Stimulated activated CD4-positive, alpha-beta T cell treated with anti-CD3 and anti-CD28 coated beads, Interleukin-12 subunit alpha, Interleukin-12 subunit beta, amount 100 ng/mL, for 24 hours (primary cell): ENCODE measurements at places on chromosomes 12 and 14.

DNA sequence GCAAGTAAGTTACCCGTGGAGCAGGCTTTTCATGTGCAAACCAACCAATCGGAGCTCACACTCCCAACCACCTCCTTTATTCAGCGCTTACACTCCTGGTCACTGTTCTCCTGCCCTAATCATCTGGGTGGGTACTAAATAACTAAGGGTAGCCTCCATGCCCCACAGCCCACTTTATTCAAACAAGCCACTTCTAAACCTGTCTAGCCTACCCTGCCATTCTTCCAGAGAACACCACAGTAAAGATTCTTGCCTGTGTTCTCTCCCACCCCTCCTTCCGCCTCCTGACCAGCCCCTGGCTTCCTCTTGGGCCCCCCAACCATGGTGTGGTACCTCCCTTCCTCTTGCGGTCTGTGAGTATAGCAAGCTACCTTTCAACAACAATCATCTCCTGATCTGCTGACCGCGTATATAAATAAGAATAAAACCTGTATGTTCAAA lies 581.9 kb downstream of the VRK1 start:
- no peak for DNase-seq

DNA sequence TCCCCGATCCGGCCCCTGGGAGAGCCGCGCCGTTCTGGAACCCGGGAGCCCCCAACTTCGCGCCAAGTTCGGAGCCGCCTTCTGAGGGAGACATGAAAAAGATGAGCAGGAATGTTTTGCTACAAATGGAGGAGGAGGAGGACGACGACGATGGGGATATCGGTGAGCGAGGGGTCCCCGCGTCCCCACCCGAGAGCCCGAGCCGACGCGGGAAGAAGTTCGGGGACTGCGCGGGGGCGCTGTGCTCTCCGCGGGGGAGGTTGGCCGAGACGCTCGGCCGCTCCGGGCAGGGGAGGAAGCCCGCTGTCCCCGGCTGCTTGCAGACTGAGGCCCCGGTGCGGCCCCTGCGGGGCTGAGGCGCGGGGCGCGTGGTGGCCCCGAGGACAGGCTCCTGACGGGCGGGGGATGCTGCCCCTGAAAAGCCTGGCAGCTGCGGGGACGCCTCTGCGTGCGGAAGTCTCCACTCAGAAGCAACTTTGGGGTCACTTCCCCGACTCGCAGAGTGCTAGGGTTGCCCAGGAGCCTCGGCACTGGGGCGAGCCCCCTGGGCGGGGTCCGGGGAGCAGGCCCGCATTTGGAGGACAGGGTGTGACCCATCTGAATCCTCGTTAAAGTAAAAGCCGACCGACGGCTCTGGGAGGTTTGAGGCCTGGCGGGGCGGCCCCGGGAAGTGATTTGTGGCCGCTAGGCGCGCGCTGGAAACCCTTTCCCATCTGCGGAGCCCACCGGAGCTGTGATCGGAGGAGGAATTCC lies 511 bp downstream of the ANO6 start:
- DNase-seq = peak; percentile 16

GRCh38 chr12:96083020-96083719 lies 47.8 kb upstream of the LTA4H start:
- no peak for DNase-seq

DNA sequence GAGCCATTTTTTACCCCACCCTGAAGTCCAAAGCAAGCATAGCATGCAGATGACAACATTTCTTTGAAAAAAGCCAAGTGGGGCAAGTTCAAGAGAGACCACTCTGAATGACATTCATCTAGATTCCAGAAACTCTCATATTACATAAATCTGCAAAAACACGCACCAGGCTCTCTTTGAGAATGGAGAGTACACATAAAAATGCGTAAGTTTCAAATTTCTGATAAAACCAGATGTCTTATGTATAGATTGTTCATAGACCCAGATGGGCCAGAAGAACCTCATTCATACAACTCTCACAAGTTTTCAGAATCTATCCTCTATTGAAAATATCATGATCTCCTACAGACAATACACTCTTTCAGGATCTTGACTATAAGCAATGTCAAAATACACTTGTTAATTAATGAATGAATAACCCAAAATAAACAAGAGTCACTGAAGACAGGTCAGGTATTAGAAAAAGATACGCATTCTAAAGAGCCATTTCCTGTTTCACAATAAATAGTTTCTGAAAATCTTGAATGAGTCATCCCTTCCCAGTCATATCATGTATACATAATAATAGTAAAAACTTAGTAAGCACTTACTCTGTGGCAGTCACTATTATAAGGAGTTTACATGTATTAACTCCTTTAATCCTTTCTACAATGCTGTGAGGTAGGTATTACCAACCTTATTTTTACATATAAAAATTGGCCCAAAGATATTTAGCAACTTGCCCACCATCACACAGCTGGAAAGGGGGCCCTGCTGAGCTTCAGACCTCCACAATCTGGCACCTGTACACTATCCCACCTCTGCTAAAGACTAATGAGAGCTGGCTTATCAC lies 72.0 kb downstream of the PPP2R5E start:
- DNase-seq = no peak

DNA sequence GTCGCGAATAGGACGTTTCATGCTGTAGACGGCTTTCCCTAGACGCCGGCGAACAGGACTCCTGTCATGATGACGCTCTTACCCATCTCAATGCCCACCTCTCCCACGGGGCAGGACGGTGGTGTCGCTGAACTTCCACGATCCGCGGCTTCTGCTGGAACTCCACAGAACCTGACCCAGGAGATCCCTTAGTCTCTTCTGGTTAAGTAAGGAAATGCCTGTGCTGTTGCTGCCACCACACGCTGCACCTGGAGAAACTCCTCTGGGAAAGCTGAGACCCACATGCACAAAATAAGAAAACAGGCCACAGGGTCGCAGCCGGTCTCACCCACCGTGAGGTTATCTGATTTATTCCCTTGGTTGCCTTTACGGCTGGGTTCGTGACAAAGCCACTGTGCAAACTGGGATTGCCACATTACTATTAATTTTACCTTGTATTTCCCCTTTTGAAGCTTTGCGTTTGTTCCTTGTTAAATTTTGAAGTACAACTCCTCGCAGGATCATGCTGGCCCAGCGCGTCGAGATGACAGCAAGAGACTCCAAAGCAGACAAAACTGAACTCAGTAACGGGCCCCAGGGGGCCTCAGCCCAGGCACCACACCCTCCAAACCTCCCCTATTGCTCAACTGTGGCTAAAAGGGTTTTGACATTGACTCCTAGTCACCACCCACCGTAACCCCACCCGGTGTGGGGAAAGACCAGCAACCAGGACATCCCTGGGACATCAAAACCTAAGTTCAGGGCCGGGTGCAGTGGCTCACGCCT lies 9.2 kb upstream of the MMP17 start:
- DNase-seq = no peak

- peak; percentile 42 for DNase-seq
These were observed 43.5 kb downstream of the ERH start for GRCh38 chr14:69354383-69355153.

DNA sequence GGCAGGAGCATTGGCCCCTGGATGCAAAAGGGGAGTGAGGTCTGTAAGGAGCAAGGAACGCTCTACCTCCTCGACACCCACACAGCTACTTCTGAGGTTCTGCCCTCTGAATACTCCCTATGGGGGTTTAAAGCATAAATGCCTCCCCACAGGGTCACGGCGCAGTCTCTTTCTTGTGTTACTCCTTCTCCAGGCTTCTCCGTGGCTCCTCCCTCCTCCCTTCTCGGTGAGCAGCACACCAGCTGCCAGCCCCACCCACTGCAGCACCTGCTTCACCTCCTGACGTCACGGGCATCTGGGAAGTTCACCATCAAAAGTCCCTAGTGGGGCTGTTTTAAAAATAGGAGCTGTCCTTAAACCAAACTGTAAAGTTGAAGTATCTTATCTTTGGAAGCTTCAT lies 67.3 kb downstream of the SPTB start:
- DNase-seq = no peak

GRCh38 chr12:29694002-29694401 lies 89.7 kb downstream of the TMTC1 start:
- no peak for DNase-seq

DNA sequence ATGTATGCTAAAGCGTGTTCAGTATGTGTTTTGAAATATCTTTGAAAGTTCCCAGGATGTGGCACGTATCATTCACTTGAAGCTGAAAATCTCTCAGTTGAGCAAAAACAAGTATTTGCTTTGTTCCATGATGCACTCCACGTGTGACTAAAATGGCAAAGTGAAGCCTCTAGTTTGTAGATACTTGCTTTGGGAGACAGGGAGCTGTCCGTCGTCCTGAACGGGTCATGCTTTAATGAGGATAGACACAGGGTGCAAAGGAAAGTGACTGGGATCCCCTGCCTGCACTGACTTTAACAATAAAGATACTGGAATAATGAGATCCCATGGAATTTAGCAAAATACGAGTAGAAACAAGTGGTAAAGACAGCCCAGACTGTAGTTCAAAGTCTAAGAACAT lies 991.4 kb downstream of the NRXN3 start:
- DNase-seq = no peak

DNA sequence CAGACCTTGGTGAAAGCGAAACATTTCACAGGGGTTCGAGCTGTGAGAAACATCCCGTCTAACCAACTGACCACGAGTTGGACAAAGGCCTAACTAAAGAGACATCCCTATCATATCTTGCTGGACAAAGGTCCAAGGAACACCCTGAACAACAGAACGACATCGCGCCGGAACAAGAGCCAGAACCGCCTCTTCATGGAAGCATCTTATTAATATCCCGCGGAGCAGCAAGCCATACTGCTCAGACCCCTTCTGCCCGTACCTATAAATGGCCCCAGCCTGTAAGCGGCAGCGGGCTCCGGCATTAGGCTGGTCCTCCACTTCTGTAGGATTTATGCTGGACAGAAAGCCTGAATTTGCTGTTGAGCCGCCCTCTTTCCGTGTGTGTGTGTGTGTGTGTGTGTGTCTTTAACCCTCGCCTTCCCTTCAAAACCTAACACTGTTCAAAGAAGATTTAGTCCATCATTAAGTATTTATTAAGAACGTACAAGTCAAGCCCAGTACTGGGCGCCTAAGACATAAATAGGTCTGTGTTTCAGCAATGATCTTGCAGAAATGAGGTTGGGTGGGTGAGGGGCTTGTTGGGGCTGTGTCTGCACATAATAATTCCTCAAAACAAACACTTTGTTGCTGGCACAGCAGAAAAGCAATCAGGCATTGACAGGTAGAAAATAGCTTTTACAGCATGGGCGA lies 1.9 kb downstream of the SLC6A15 start:
- DNase-seq = no peak

DNA sequence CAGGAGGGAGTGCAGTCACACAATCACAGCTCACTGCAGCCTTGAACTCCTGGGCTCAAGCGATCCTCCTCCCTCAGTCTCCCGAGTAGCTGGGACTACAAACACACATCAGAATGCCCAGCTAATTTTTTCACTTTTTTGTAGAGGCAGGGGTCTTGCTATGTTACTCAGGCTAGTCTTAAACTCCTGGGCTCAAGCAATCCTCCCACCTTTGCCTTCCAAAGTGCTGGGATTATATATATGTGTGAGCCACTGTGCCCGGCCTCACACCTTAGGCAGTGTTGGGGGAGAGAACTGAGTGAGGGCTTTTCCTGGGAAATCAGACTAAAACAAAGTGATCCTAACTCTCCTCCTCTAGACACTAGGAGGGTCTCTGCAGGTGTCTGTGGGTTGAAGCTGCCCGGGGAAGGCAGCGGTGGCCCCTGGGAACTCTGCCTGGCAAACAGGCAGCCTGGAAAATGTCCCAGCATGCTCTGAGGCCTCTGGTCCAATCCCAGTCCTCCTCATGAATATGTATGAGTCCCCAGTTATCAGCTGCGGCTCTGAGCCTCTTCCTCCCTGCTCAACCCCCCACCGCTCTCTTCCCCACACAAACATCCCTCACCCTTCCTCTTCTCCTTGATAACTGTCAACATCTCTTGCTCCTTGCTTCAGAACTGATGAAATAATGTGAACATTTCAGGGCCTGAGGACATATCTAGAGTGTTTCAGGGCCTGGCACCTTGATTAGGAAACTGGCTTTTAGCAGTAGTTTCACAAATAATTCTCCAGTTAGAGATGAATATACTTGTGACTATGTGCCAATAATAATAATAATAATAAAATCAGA lies 7.9 kb upstream of the NAA25 start:
- DNase-seq = no peak

GRCh38 chr12:117030187-117030900 lies 68.9 kb downstream of the TESC start:
- DNase-seq = no peak

DNA sequence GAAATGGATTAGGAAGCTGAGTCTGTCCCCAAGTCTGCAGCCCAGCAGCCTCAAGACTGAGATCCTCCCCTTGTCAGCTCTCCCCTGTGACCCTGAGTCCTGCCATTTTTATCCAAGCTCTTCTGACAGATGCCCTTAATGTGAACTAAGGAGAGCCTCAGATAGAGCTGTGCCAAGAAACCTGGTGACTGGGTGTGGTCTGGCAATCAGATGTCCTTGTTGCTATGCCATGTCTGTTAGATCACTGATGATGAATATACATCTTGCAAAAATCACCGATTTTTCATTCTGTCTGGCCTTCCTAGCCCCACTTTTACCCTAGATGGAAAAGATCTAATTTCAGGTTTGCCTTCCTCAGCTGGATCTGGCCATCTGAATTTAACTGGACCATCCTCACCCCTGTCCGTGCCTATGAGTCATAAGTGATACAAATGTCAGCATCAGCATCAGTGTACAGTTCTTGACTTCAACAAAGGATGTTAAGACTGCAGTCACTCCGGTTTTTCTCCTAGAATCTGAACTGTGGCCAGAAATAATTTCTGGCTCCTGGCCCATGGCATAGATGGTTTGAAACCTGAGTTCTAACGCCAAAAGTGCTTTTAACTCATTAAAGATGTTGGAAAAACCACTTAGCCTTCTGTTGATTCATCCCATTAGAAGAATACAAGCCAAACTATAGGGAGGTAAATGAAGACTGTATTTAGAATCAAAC lies 61.2 kb upstream of the GRIP1 start:
- DNase-seq = no peak

- no peak for DNase-seq
These were observed 71.3 kb downstream of the TSPAN11 start for GRCh38 chr12:30997685-30998440.

GRCh38 chr12:76720068-76720467 lies 43.8 kb upstream of the ZDHHC17 start:
- no peak for DNase-seq

- DNase-seq = no peak
These were observed 5.6 kb downstream of the TBPL2 start for GRCh38 chr14:55434805-55435174.

- DNase-seq = no peak
These were observed 59.6 kb upstream of the EEA1 start for GRCh38 chr12:92988622-92989130.

- no peak for DNase-seq
These were observed 85.5 kb upstream of the EGLN3 start for GRCh38 chr14:34036319-34036766.

DNA sequence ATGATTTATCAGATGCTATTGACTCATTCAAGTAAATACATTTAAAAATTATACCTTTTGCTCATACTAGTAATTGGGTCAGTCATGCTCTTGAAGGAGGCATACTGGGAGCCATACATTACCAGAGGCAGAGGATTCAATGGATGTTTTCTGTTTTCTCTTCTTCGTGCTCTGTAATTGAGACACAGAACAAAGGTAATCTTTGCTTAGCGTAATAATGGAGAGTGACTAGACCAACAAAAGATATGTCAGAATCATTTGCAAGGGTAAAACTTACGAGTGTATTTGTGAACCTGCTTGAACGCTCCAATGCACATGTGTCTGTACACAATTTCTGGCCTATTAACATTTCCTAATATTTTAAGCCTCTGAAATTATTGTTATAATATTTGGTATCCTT lies 296.4 kb downstream of the FOXG1 start:
- no peak for DNase-seq

- no peak for DNase-seq
These were observed 132.8 kb downstream of the RMST start for GRCh38 chr12:97595426-97595831.

GRCh38 chr14:54975856-54976255 lies 51.0 kb downstream of the WDHD1 start:
- no peak for DNase-seq
